MCF 10A (cell line): ENCODE measurements at places on chromosomes 2 and 18.

DNA sequence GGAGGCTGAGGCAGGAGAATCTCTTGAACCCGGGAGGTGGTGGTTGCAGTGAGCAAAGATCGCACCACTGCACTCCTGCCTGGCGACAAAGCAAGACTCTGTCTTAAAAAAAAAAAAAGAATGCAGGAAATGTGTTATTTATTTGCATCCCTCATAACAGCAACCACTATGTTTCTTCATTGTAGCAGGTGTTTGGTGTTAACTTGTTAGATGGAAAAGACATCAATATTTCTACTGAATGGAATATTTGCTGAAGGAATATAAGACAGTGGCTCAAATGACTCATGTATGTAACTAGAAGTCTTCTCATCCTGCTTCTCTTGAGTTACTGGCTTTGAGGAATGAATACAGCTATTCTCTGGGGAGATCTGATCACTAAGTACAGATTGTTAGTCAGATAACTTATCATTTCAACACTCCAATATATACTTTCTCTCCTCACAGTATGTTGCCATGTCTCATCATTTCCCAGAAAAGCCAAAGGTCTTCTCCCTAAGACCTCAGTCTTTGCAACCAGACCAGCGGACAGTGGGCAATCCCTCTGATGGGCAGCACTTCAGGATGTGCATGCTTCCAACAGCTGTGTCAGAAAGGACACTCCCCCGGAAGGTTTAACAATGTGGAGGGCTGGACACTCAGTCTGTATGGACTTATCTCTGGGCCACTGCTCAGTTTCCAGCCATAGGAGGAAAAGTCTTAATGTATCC is 104.4 kb upstream of the STK17B start:
- no peak for DNase-seq

DNA sequence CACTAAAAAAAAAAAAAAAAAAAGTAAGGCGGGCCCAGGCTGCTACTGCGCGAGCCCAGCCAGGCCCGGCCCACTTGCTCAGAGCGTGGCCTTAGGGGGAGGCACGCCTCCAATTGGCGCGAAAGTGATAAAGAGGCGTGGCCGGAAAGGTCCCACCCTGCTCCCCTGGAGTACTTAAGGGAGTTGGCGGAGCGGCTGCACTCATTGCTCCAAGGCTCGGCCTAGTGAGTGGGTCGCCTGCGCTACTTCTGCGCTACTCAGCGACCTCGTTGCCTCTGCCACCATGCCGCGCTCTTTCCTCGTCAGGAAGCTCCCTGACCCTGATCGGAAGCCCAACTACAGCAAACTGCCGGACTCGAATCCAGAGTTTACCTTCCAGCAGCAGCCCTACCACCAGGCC is 36.9 kb downstream of the UNC80 start:
- no peak for DNase-seq

DNA sequence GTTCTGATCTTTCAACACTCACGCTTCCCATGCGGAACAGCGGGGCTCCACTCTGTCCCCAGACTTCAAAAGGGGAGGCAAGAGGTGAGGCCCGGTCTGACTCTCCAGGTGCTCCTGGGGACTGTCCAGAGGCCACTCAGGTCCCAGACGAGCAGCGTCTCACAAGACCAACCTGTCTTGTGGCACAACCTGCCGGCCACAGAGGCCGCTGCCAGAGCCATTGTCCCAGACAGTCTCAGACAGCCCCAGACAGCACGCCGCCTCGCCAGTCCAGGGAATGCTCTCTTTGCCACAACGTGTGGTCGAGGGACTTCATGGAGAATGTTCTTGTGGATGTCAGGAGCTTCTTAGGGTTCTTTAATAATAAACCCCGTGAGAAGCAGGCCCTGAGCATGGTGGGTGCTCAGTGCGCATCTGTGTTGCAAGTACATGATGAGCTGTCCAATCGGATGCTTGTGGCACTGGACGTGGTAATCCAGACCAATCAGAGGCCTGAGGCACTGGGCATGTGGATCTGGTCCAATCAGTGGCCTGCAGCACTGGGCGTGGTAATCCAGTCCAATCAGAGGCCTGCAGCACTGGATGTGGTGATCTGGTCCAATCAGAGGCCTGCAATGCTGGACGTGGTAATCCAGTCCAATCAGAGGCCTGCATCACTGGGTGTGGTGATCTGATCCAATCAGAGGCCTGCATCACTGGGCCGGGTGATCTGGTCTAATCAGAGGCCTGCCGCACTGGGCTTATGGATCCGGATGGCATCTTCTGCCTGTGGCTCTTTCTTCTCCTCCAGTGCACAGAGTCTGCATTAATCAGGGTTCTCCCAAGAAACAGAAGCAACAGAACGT is 76.4 kb downstream of the TMEM18 start:
- DNase-seq = no peak

GRCh38 chr2:54768772-54769428 is 45.4 kb downstream of the EML6 start:
- no peak for DNase-seq

- DNase-seq = peak; percentile 42
Observed at GRCh38 chr2:171923206-171923605, 945 bp downstream of the HAT1 start.

DNA sequence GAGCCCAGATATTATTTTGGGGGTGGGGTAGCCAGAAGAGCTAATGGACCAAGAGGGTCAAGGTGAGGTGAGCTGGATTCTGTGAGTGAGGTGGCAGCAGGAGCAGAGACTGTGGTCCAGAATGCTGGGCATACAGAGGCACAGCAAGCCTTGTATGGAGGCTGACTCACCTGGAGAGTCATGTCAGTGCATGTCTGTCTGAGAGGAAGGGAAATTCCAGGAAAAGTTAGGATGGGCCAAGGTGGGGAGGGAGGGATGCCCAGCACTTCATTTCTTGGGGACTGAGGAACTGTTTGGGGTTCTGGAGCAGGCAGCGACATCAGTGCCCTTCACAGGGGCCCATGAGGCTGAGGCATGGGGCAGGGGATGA is 21.1 kb downstream of the PER2 start:
- peak; percentile 83 for DNase-seq

DNA sequence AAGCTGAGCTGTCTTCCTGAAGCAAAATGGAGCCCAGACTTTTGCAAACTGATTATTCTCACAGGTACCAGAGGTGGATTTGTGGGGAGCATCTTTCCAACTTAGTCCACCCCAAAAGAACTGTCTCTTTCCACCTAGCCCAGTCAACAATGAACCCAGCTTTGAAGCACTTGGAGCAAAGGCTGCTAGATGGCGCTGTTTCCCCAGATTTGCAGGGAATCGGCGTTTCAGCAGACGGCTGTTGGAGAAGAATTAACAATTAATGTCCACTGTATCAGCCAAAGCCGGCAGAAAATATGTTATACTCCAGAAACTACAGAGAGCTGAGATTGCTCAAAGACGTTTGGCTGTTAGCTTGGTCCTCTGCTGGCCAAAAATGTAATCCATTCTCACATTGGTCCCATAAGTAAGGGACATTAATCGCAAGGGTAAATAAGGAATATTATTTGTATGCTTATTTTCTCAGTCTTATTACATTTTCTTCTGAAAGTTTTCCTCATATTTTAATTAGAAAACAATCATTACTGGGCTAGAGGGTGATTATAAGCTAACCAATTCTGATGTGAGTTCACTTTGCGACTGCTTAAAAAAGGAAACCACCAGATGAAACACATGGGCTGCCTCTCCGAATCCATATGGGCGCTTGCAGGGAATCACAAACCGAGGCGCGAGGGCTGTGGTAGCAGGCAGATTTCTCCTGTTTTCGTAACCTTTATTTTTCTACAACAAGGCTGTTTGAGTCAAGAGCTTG is 423.8 kb upstream of the MEX3C start:
- peak; percentile 74 for DNase-seq

DNA sequence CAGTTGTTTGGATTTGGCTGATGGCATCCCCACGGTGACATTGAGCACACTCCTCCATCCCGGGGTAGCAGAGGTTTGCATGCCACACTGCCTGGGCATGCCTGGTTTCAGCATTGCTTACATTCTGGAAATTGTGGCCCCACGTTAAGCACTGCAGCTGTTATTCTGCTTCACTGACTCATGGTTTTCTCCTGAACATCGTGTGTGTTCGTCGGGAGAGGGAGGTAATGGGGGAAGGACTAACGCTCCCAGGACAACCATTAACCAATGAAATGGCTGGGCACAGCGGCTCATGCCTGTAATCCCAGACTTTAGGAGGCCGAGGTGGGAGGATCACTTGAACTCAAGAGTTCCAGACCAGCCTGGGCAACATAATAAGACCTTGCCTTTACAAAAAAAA is 28.2 kb upstream of the YWHAQ start:
- peak; percentile 51 for DNase-seq

DNA sequence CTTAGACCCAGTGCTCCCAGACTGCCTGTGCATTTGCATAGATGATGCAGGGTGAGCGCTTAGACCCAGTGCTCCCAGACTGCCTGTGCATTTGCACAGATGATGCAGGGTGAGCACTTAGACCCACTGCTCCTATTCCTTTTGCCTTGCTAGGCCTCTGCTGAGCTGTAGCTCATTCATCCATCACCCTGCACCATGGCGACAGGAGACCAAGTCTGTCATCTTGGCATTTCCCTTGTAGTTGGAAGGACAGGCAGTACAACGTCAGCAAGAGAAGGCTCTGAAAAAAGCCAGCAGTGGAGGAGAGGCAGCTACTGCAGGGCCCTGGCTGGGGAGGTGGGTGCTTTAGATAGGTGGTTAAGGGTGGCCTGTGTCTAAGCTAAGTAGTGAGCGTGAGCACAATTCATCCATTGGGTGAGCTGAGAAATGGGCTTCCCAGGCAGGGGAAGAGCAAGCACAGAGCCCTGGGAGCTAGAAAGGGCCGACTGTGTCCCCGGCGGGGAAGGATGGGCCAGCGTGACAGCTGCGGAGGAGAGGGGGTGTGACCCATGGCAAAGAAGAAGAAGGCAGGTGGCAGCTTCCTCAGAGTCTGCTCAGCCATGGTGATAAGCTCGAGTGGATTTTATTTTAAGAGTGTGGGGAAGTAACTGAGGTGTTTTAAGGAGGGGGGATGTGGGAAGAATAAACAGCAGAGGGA is 108.8 kb downstream of the LPIN1 start:
- DNase-seq = no peak

- peak; percentile 43 for DNase-seq
Observed at GRCh38 chr2:207683879-207684627, 27.4 kb upstream of the CCNYL1 start.

GRCh38 chr2:154495455-154495868 is 203.0 kb upstream of the KCNJ3 start:
- no peak for DNase-seq

GRCh38 chr2:3571284-3571683 is 3.8 kb upstream of the RPS7 start:
- peak; percentile 54 for DNase-seq

DNA sequence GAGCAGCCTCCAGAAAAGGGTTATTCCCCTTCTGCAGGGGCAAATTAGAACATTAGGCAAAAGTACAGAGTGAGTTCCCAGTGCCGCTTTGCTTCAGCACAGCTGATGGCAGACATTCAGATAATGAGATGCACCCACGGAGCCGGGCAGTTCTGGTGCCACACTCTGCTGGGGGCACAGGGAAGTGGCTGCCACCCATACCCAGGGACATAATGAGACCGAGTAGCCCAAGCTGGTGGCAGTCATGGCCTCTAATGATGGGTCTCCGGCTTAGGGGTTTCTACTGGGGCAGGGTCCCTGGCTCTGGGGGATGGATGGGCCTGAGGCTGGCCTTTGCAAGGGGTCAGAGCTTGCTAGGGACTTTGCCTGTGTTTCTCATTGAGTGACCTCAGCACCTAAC is 26.2 kb downstream of the GLI2 start:
- DNase-seq = no peak

DNA sequence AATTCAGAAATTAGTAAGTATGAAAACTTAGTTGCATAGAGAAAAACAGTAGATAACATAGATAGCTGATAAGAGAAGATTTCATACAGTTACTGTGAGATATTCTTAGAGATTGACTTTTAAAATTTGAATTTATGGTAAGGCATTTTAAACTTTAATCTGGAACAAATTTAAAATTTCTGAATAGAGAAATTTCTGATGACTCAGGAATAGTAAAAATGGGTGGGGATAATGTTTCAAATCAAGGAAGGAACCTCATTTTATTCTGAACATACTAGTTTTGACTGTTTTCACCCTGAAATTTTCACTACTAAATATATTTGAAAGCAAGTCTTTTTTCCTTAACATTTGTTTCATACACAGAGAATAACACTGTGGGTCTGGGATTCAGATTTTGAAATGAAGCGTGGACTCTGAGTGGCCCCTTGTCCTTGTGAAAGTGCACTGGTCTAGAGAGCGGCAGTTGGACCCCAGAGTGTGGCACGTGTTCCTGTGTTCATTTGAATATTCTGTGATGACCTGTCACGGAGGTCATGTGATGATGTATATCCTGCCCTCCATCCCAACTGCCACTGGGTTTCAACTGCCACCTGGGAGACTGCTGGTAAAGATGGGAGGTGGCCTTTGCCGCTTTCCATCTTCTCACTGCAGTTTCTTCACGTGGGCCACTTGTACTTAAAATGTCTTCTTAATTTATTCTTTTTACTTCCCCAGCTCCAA is 38.5 kb upstream of the RAB6D start:
- DNase-seq = no peak

DNA sequence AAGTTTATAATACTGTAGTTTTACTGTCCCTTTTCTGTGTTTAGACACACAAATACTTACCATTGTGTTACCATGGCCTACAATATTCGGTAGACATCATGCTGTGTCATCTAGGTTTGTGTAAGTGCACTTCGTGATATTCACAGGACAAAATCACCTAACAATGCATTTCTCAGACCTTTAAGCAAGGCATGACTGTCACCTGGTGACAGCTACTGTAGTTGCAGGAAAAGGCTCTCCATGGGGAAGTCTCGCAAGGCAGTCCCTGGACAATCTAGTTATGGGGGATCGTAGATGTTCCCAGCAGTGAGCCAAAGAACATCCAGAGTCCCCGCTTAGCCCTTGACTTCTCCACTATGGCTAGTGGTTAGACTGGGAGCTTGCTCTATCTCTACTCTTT is 73.1 kb downstream of the EIF2AK3 start:
- DNase-seq = peak; percentile 27

DNA sequence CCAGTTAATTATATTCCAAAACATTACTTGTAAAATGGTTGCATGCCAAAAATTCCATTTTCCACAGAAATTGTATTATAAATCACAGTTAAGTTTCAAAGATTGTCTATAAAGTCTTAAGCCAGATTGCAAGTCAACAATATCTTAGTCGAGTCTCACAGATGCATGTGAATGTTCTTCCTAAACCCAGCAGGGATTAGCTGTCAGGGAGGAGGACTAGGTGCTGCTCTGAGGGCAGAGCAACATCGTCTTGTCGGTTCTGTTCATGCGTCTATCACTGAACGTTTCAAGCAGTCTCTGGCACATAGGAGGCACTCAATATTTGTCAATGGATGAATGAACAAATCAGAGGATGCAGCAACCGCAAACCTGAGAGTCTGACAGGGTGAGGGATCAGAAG is 27.0 kb downstream of the EPB41L3 start:
- no peak for DNase-seq

GRCh38 chr2:156199588-156199987 is 132.9 kb downstream of the NR4A2 start:
- DNase-seq = peak; percentile 33

- DNase-seq = no peak
Observed at GRCh38 chr2:161147856-161148255, 12.4 kb upstream of the TANK start.
